SHP77 (cell line): ENCODE measurements at places on chromosomes 11 and 22.

DNA sequence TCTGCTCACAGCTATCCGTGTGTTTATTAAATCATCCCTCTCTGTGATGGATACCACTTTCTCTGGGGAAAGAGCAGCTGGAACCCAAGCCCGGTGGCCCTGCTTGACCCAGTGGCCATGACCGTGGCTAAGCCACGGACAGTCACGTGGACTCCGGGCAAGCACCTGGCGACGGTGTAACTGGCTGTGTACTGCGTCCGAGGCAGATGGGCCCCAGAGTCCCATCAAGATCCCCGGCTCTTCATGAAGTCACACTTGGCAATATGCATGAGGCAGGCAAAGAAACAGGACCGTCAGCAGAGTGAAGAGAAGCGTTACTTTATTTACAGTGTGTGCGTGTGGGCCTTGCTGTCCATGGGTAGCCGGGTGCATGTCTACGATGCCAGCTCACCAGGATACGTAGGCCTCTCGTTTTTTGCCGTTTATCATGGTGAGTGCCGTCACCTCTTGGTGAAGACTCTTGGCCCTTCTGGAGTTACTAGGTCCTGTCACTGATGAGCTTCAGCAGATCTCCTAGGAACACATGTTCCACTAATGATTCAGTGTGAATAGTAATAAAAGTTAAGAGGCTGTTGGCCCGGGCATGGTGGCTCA is 366.3 kb downstream of the TBC1D22A start:
- DNase-seq, result no peak

GRCh38 chr22:45907378-45907777 is 69.6 kb downstream of the WNT7B start:
- no peak for DNase-seq

- peak; percentile 81 for DNase-seq
These were observed 39.3 kb downstream of the KCNJ4 start for GRCh38 chr22:38415561-38416321.

DNA sequence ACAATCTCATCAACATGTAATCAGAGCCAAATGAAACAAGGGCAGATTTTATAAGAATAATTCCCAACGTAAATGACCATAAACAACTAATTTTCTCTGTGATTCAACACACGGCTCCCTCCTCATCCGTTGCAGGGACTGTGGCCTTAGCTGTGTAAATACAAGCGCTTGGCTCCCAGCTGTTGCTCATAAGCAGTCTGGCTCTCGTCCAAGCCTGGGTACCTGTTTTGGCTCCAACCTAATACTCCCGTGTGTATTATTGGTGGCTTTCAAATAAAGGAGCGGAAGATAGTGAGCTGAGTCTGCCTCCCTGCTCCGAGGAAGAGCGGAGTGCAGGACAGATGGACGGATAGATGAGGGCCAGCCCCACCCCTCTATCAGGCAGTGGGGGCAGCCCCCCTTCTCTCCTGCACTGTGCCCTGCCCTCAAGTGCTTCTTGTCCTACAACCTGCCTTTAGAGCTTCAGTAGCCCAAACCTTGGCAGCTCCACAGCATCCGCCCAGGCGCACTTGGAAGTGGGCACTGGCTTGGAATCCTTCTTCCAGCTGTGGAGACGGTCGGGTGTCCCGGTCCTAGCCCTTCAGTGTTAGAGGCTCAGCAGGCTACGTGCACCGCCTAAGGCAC is 670.9 kb downstream of the BRD1 start:
- peak; percentile 97 for DNase-seq

DNA sequence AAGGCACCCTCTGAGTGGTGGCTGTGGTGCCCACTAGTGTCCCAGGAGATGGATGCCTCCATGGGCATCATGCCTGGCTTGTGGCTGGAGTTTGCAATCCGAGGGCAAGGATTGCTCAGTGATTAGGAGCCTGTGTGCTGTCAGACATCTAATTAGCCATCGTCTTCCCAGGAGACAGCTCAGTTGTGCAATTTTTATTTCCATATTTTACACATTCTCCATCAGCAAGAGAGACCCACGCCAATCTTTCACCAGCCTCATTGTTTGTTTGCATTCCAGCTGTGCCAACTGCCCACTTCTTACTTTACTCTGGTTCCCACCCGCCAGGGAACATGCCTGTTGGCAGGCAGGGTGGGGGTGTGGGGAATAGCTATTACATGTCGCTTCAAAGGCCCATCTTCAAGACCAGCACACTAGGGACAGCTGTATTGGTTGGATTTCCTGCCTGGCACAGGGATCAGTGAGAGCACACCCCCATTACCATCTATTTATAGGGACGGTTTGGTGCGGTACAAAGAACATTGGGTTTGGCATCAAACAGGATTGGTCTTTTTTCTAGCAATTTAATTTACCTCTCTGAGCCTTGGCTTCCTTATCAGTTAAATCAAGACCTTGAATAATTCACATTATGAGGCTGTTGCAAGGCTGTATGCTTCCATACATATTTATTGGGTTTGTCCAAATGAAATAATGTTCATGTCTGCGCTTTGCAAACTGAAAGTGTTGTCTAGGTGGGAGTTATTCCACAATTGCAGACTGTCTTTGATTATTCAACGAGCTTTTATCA is 80.7 kb upstream of the NAV2 start:
- DNase-seq, result no peak

DNA sequence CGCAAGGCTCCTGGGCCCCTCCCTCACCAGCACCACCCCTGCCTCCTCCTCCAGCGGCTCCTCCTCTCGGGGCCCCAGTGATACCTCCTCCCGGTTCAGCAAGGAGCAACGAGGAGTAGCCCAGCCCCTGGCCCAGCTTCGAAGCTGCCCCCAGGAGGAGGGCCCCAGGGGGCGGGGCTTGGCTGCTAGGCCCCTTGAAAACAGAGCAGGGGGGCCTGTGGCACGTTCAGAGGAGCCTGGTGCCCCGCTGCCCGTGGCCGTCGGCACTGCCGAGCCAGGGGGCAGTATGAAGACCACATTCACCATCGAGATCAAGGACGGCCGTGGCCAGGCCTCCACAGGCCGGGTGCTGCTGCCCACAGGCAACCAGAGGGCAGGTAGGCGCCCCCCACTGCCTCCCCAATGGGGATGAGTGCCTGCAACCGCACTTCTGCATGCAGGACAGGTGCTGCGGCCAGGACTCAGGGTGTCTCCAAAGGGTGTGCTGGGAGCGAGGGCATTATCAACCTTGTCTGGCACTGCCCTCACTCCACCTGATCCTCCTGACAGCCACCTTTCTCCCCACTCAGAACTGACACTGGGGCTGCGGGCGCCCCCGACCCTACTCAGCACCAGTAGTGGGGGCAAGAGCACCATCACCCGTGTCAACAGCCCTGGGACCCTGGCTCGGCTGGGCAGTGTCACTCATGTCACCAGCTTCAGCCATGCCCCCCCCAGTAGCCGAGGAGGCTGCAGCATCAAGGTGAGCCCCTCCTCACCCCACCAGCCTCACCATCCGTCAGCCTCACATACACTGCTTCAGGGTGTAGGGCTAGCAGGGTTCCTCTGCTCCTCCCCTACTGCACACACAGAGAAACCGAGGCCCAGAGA is 10.2 kb downstream of the SMTN start:
- DNase-seq, result no peak
